ENCODE measurements at places on chromosomes 16 and 17.
A peak's percentile ranks its signal among the peaks of the same experiment; 100 is the strongest.

GRCh38 chr17:17943281-17943984 lies 28.8 kb downstream of the TOM1L2 start:
- DNase-seq = no peak

GRCh38 chr17:17566896-17567513 lies 24.5 kb downstream of the PEMT start:
- no peak for DNase-seq

GRCh38 chr17:61847659-61848058 lies 15.7 kb downstream of the BRIP1 start:
- DNase-seq = no peak

DNA sequence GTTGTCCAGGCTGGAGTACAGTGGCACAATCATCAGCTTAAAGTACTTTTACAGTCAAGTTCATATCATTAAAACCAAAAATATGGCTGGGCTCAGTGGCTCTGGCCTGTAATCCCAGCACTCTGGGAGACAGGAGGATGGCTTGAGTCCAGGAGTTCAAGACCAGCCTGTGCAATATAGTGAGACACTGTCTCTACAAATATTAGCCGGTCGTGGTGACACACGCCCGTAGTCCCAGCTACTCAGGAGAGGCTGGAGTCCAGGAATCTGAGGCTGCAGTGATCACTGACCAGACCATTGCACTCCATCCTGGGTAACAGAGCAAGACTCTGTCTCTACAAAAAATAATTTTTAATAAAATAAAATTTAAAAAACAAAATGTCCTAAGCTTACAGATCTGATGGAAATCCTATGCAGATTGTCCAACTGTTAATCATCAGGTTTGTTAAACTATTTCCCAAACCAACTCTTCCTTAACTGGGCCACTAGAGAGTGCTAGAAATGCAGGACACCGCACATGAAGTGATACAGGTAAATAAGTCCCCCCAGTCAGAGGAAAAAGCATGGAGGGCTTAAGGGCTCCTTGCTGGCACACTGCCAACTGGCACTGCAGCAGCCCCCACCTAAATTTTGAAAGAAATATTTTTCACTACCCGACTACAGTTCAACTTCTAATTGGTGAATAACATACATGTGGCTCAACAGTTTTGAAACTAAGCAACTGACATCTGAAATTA lies 2.8 kb downstream of the USP22 start:
- peak; percentile 74 for DNase-seq

GRCh38 chr17:32315171-32315570 lies 26.8 kb downstream of the C17orf75 start:
- no peak for DNase-seq

- DNase-seq = no peak
These were observed 8.8 kb downstream of the SCIMP start for GRCh38 chr17:5225668-5226457.

GRCh38 chr17:47949197-47949759 lies 7.9 kb downstream of the PNPO start:
- peak; percentile 84 for DNase-seq

GRCh38 chr16:27114006-27114405 lies 47.3 kb downstream of the C16orf82 start:
- DNase-seq = no peak

DNA sequence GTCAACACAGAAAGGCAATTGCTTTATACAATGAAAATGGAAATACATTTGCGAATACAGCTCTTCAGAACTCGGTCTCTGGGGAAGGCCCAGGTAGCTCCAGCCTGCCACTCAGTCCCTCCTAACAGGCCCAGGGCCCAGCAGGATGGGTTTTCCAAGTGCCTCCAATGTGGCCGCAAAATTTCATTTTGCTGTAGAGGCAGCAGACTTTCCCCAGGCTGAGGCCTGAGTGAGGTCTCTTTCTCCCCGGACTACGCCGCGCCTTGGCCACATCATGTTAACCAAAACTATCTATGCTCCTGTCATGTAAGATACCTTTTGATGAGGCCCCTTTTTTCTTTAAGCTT lies 606.0 kb upstream of the SALL1 start:
- no peak for DNase-seq

DNA sequence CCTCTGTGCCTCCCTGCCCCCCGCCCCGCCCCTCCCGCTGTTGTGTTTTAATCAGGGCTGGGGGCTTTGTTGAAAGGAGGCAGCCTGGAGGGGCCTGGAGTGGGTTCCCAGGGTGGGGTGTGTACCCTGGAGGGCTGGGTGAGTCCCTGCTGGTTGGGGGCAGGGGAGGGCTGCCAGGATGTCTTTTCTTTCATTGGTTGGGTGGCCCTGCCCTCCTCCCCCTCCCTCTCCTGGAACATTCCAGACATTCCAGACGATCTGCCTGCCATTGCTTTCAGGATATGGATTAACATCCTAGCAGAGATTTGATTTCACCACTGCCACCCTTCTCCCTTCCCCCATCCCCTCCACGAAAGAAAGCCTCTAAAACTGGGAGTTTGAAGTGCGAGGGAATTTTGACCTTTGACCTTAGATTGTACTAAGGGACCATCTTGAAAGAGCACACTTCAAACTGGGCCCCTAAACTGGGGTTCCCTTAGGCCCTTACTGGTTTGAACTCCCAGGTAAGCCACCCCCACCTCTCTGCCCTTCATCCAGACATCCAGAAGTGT lies 25.3 kb downstream of the IGF2BP1 start:
- no peak for DNase-seq

GRCh38 chr16:87178977-87179376 lies 138.2 kb downstream of the C16orf95 start:
- peak; percentile 43 for DNase-seq

DNA sequence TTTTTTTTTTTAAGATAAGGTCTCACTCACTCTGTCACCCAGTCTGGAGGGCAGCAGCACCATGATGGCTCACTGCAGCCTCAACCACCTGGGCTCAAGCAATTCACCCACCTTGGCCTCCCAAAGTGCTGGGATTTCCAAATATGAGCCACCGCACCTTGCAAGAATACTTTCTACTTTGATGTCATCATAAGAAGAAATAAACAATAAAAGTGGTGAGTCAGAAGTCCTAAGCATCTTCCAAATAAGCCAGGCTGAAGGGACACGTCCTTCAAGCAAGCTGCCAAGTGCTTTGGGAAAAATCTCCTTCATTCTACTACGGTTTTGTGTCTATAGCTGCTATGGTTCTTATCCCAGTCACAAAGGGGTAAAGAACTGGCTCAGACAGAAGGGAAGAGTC lies 20.3 kb downstream of the HASPIN start:
- DNase-seq = peak; percentile 48

DNA sequence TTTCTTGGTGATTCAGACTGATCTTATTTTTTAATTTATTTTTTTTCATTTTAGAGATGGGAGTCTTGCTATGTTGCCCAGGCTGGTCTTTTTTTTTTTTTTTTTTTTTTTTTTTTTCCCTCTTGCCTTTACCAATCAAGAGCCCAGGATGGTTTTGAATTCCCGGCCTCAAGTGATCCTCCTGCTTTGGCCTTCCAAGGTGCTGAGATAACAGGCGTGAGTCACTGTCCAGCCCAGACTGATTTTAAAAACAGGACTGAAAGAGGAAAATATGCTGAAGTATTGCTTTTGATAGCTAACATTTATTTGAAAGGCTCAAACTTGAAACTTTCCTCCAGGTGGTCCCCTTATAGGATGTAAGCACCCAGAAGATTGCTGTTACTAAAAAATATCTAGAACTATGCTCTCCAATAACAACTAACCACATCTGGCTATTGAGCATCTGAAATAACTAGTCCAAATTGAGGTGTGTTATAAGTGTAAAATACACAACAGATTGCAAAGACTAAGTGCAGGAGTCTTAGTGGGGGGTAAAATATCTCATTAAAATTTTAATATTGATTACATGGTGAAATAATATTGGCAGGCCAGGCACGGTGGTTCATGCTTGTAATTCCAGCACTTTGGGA lies 15.8 kb upstream of the BRIP1 start:
- DNase-seq = peak; percentile 4

GRCh38 chr17:77894126-77894956 lies 64.2 kb upstream of the TNRC6C start:
- DNase-seq = no peak

GRCh38 chr16:67828651-67829050 lies 13.5 kb upstream of the THAP11 start:
- no peak for DNase-seq

DNA sequence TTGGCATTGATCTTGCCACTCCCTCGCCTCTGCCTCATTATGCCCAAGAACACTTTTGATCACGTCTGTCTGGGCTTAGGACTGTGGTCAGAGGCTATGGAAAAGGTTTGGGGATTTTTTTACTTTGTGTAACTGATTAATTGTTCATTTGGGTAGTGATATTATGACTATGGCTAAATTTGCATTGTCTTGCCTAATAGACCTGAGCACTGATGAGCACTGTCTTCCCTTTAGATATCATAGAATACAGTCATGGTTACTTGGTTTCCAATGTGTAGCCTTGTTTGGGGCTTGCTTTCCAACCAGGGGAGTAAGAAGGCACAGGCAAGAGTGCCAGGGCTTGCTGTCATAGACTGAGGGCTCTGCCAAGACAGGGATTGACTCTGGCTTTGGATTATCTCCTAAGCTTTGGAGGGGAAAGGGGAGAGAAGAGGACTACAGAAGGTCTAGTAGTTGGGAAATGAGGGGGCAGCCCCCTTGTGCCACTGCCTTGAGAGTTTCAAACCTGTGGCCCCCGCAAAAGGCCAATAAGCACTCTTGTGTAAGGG lies 13.7 kb downstream of the LIMD2 start:
- DNase-seq = no peak

- no peak for DNase-seq
These were observed 108.8 kb downstream of the AMFR start for GRCh38 chr16:56316545-56316944.

- no peak for DNase-seq
These were observed 13.4 kb downstream of the UTP6 start for GRCh38 chr17:31888124-31888523.

DNA sequence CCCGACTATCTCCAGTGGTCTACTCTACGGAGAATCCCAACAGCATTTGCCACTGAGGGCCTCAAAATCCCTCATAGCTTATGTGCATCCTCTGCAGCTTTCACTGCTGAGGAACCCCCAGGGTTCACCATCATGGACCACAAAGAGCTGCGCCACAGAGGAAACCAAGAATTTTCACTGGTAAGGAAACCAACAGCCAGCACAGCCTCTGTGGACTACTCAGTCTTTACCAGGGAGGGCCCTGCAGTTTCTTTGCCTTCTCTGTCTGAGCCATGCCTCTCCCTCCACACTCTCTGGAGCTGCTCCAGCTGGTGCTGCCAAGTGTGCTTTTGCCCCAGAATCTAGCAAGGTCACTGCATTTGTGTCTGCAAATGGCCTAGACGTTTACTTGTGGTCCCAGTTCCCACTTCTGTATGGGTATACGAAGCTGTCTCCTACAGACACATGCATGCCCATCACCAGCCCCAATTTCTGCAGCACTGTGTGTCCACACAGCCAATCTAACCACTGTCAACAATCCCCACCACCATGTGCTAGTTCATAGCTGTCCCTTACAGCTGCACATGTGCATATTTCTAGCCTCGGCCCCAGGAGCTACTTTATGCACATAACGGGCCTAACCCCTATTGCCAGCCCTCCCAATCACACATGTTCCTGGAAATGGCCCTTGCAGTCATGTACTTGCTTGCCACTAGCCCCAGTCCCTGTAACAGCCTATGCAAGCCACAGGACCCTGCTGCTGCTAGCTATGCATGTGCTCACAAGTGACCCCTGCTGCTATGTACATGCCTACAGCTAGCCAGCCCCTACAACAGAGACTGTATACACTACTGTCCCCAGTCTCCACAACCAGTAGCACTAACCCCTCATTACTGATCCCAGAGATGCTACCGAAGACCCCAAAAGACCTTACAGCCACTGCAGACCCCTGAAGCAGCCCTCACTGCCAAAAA lies 1437.4 kb downstream of the CDH11 start:
- no peak for DNase-seq

DNA sequence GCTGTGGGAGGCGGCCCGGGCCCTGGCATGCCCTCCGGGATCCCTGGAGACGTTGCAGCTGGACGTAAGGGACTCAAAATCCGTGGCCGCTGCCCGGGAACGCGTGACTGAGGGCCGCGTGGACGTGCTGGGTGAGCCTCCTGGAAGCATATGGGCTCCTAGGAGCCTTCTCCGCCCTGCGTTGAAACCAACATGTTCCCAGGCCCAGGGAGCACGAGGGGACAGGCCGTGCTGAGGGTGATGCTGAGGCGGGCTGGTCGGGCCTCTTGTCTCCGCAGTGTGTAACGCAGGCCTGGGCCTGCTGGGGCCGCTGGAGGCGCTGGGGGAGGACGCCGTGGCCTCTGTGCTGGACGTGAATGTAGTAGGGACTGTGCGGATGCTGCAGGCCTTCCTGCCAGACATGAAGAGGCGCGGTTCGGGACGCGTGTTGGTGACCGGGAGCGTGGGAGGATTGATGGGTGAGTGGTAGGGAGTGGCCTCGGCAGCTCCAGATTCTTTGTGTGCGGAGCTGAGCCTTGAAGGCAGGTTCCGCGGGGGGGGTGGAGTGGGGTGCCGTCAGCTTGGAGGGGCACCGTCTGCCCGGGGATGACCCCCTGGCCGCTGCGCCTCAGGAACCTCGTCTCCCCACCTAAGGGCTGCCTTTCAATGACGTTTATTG lies 567 bp downstream of the HSD17B1 start:
- DNase-seq = no peak

- DNase-seq = peak; percentile 52
These were observed 594 bp upstream of the TGFB1I1 start for GRCh38 chr16:31471241-31471874.

- no peak for DNase-seq
These were observed 11.0 kb upstream of the BBS2 start for GRCh38 chr16:56530872-56531271.

GRCh38 chr16:6131526-6132050 lies 1034.0 kb upstream of the EEF2KMT start:
- DNase-seq = no peak

- DNase-seq = no peak
These were observed 111.0 kb downstream of the ADCY9 start for GRCh38 chr16:4005281-4005680.

DNA sequence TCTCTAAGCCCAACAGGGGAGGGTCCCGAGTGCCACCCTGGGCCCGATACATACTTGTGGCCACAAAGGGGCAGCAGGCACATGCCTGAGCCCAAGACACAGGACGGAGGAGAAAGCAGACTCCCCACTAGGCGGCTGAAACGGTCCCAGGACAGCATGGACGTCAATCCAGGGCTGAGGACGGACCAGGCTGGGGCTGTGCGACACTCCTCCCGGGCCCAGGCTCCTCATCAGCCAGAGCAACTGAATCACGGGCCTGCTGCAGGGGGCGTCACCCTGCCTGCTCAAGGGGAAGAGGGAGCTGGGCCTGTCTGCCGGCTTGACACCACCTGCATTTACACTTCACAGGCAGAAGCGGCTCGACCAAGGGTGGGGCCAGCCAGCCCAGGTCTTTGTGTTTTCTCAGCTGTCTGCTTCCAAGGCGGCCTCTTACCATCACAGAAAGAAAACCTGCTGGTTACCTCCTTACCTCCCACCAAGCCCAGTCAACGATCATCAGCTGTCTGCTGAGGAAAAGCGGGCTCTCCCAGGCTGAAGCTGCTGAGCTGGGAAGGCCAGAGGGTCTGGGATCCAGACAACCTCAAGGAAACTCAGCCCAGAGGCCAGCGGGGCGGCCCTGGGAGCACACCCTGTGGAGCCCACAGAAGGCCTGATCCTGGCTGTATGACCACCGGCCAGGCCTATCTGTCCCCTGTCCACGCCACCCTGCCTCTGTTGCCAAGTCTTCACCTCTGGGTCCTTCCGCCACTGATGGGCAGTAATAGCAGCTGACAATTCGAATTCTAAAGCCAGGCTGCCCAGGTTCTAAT lies 26.4 kb downstream of the KIFC3 start:
- no peak for DNase-seq

- DNase-seq = no peak
These were observed 378.0 kb upstream of the CA10 start for GRCh38 chr17:52536489-52536888.

Measured in GM23248 (cell line).